EL (cell line): ENCODE measurements at places on chromosomes 2 and 18.

DNA sequence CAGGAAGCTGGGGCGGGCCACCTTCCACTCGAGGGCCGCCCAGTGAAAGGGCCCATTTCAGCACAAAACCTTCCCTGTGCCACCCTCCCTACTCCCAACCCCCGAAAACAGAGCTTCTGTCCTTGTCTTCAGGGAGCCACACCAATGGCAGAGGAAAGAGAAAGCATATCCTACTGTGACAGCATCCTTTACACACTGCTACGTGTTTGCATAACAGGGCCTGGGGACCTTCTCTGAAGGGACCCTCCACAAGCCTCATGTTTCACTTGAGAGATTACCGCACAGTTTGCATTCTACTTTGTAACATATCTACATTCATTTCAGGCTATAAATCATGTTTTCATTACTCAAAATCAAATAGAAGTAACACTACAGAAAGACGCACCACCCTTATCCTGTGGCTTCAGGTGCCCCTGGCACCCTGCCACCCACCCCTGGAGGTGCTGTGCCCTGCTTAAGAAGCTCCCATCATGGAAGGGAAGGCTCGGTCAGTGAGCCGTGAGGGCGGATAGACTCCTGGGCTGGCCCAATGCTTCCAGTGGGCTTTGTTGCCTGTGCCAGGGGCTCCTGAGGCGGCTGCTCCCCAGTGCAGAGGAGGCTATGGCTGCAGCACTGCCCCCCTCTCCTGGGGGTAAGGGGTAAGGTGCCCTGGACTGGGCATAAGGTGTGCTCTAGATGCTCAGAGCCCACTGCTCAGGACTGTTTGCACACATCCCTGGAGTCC is 52.0 kb downstream of the EIPR1 start:
- DNase-seq = no peak

- no peak for DNase-seq
These were observed 89.5 kb downstream of the NBAS start for GRCh38 chr2:15471606-15472005.

GRCh38 chr2:64166637-64167420 is 22.6 kb upstream of the PELI1 start:
- peak; percentile 11 for DNase-seq

GRCh38 chr2:178241844-178242551 is 47.7 kb downstream of the OSBPL6 start:
- DNase-seq = peak; percentile 89

DNA sequence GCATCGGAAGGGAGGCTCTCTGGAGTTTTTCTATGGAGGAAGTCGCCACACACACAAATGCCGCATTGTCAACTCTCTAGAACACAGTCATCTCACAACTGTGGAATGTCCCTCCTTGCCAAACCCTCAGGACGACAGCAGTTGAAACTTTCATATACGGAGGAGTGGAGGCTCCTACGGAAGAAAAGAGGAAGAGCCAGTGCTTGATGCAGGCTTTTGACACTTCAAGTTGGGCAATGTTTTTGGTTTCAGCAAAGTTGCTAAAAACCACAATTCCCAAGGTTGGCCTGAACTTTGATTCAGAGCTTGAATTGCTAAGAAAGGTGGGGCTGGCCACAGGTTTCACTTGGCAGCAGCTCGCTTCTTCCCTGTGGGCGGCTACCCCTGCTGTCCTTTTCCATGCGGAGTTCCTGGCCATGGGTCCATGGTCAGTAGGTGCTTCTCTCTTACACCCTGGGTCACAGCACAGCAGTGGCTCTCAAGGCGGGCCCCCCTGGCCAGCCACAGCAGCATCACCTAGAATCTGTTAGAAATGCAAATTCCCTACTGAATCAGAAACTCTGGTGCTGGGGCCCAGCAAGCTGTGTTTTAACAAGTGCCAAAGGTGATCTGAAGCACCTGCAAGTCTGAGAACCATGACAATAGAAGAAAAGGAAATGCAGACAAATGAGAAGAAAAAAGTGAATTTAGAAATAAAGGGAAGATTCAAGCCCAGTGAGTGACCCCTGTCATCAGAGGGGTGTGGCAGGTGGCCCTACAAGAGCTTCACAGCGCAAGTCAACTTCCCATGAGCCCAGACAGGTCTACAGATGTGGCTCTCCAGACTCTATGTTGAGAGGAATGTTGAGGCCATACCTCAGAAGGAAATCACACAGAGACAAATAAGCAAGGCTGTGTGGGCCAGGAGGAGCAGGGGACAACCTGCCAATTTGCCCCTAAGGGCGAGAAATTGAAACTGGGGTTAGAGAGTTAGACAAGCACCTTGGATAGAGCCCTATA is 856.4 kb downstream of the RNF144A start:
- DNase-seq = no peak

GRCh38 chr2:119174216-119174992 is 15.9 kb upstream of the C1QL2 start:
- no peak for DNase-seq

GRCh38 chr2:105741174-105741573 is 3.5 kb upstream of the NCK2 start:
- no peak for DNase-seq

DNA sequence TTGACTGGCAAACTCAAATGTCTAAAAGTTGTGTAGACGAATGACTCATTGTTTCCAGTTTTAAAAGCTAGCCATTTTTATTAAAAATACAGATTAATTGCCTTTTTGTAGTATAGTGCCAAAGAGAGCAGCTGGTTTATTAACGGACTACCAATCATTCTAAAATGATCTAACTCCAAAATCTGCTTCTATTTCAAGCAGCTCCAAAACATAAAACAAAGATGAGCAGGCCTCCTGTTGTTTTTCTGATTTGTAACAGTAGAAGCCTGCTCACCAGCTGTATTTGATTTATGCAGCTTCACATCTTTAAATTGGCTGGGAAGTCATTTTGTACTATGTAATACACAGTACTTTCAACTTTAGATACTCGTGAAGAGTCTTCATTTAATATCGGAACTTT is 171.8 kb downstream of the UBR3 start:
- no peak for DNase-seq

GRCh38 chr2:219557791-219558785 is 13.3 kb downstream of the OBSL1 start:
- no peak for DNase-seq

- DNase-seq = peak; percentile 97
These were observed 93.6 kb downstream of the RAPGEF4 start for GRCh38 chr2:172829229-172829628.

- DNase-seq = no peak
These were observed 38.6 kb downstream of the BIN1 start for GRCh38 chr2:127068351-127068741.

GRCh38 chr2:106197878-106198277 is 3.8 kb upstream of the UXS1 start:
- DNase-seq = peak; percentile 85
